Neural crest cell (in vitro differentiated cells): ENCODE measurements at places on chromosomes 1 and 21. TPM values are rescaled to one million over a fixed set of nuclear protein-coding genes. Genes with fewer than 3 reads are reported as not detected.

DNA sequence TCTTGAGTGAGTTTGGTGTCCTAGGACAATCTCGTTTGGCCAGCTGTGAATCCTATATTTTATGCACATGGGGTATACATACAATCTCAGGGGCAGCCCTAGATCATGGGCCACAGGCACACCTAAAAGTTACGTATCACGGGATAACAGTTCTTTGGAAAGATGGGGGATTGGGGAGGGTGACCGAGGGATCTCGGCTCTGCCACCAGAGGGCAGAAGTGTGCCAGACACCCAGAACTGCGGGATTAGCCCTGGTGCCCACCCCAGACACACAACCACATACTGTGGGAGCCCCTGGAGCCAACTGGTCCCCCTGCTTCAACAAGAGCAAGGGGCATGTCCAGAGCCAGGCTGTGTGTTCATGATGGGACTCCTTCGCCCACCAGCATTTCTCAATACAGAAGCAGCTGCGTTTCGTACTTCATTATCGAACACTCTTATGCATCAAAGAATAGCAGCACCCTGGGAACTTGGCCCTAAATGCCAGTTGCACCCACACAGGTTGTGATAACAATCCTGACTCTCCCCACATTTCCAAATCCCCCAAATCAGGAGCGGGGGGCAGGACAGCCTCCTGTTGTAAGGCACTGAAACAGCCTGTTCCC, 37.4 kb downstream of the TMCO4 start:
- H3K4me1 ChIP-seq: peaks cover 16% of the 10 kb centered on the region
- peaks cover 21% of the 10 kb centered on the region for H3K27me3 ChIP-seq
- H3K4me3 ChIP-seq: no peak overlapping the region
- DNase-seq: peak; percentile 56

- H3K36me3 ChIP-seq: peaks cover 2% of the 10 kb centered on the region
- H3K4me1 ChIP-seq: no peaks in the 10 kb centered on the region
- H3K27ac ChIP-seq: no peak overlapping the region
- H3K4me3 ChIP-seq: no peak overlapping the region
Observed at GRCh38 chr1:206809504-206810084, 37.3 kb upstream of the IL10 start.

- H3K27ac ChIP-seq: peak overlapping the region; percentile 100
- H3K27me3 ChIP-seq: peaks cover 2% of the 10 kb centered on the region
- no peaks in the 10 kb centered on the region for H3K36me3 ChIP-seq
- H3K4me3 ChIP-seq: peak overlapping the region; percentile 96
- peaks cover 43% of the 10 kb centered on the region for H3K4me1 ChIP-seq
Observed at GRCh38 chr1:150365941-150366340, 2.0 kb downstream of the RPRD2 start.

DNA sequence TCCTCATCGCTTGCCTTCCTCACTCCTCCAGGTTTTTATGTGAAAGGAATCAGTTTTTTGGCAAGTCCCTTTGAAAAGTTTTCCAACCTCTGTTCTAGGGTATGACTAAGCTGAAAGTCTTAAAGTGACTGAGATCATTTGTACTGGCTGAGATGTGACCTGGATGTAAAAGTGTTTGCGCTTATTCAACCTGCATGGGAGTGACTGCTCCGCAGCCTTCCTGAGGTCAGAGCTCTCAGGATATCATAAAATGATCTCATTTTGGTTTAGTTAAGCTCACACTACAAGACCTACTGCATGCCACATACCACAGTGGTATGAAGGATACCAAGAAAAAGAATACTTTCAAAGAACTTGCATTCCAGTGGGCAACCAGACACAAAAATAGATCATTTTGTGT, 29.8 kb upstream of the TADA1 start:
- peak overlapping the region; percentile 4 for H3K27ac ChIP-seq
- H3K4me1 ChIP-seq: no peaks in the 10 kb centered on the region
- peaks cover 2% of the 10 kb centered on the region for H3K36me3 ChIP-seq
- no peaks in the 10 kb centered on the region for H3K27me3 ChIP-seq
- H3K4me3 ChIP-seq: no peak overlapping the region
- no peak for DNase-seq

GRCh38 chr1:230427981-230428380, 1.8 kb upstream of the PGBD5 start:
- H3K4me1 ChIP-seq: peaks cover 45% of the 10 kb centered on the region
- no peak overlapping the region for H3K27ac ChIP-seq
- H3K27me3 ChIP-seq: peaks cover 49% of the 10 kb centered on the region
- no peaks in the 10 kb centered on the region for H3K36me3 ChIP-seq
- peak overlapping the region; percentile 89 for H3K4me3 ChIP-seq

- peaks cover 16% of the 10 kb centered on the region for H3K4me1 ChIP-seq
- DNase-seq: no peak
- H3K27me3 ChIP-seq: peaks cover 45% of the 10 kb centered on the region
- no peaks in the 10 kb centered on the region for H3K36me3 ChIP-seq
- H3K4me3 ChIP-seq: no peak overlapping the region
Observed at GRCh38 chr1:154190550-154190949, 1.4 kb downstream of the TPM3 start.

GRCh38 chr1:179002552-179003345, 22.9 kb upstream of the FAM20B start:
- DNase-seq: peak; percentile 99
- peak overlapping the region; percentile 47 for H3K27ac ChIP-seq
- H3K4me1 ChIP-seq: peaks cover 15% of the 10 kb centered on the region
- no peak overlapping the region for H3K4me3 ChIP-seq
- peaks cover 2% of the 10 kb centered on the region for H3K36me3 ChIP-seq

DNA sequence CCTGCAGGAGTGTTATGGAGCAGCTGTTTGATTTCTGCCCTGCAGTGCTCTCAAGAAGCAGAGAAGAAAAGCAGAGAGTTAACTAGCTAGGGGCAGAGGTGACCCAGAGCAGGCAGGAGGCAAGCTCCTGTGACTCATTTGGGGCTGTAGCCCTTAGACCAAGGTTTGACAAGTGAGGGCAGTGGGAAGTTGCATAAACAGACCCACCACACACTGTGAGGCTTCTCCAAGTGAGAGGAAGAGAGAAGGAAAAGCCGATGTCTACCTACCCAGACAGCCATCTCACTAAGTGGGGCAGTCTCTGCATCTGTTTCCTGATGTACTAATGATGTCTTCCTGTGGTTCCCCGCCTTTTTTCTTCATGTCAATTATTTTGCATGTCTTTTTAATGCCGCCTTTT, 159.9 kb upstream of the NR5A2 start:
- no peak for DNase-seq
- no peaks in the 10 kb centered on the region for H3K4me1 ChIP-seq
- no peak overlapping the region for H3K4me3 ChIP-seq
- H3K27me3 ChIP-seq: no peaks in the 10 kb centered on the region
- H3K27ac ChIP-seq: no peak overlapping the region

DNA sequence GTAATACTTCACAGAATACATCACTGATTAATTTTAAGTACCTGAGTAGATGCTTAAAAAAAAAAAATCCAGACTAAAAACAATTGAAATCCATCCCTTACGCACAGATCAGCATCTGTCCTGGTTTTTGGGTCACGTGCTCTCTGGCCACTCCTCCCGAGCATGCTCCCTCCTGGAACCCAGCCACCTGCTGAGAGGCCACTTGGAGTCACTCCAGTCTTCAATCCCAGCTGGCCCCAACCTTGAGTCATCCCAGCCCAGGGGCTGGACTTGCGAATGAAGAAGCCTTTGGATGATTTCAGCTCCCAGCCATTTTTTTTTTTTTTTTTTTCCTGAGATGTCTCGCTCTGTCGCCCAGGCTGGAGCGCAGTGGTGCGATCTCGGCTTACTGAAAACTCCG, 8.9 kb downstream of the MAP1LC3C start:
- no peaks in the 10 kb centered on the region for H3K27me3 ChIP-seq
- DNase-seq: no peak
- H3K27ac ChIP-seq: no peak overlapping the region
- H3K4me3 ChIP-seq: no peak overlapping the region
- no peaks in the 10 kb centered on the region for H3K36me3 ChIP-seq
- H3K4me1 ChIP-seq: peaks cover 7% of the 10 kb centered on the region

- peaks cover 26% of the 10 kb centered on the region for H3K36me3 ChIP-seq
- no peaks in the 10 kb centered on the region for H3K27me3 ChIP-seq
- H3K4me3 ChIP-seq: no peak overlapping the region
- no peak for DNase-seq
- no peak overlapping the region for H3K27ac ChIP-seq
- peaks cover 13% of the 10 kb centered on the region for H3K4me1 ChIP-seq
Observed at GRCh38 chr1:53847980-53848379, 9.9 kb upstream of the NDC1 start.

DNA sequence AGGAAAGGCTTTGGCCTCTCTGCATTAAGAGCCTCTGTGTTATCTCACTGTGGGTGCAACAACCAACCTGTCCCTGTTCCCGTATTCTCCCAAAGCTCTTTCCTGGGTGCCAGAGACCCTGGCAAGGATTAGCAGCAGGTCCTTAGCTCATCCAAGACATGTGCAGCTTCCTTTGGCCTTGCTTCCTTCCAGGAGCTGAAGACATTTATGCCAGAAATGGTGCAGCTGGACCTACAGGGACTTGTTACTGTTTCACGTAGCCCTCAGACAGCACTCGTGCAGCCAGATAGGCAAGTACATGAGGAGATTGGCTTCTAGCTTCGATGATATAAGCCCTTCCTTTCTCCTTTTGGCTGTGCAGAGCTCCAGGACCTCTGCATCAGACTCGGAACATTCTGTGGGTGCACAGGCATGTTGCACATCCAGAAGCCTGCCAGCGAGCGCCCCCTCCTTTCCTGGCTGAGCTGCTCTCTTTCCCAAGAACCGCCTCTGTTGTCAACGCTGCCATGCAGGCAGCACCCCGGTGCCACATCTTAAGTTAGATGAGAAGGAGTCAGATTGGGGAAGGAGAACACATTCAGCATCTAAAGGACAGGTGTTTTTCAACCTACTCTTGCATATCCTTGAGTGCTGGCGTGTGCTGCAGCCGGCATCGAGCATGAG, 284.5 kb upstream of the PLXNA2 start:
- peaks cover 12% of the 10 kb centered on the region for H3K27me3 ChIP-seq
- H3K4me1 ChIP-seq: peaks cover 20% of the 10 kb centered on the region
- no peak overlapping the region for H3K27ac ChIP-seq
- no peak for DNase-seq
- H3K36me3 ChIP-seq: no peaks in the 10 kb centered on the region
- H3K4me3 ChIP-seq: no peak overlapping the region

- H3K4me3 ChIP-seq: peak overlapping the region; percentile 50
- no peaks in the 10 kb centered on the region for H3K36me3 ChIP-seq
- H3K27ac ChIP-seq: no peak overlapping the region
- peak; percentile 33 for DNase-seq
- no peaks in the 10 kb centered on the region for H3K4me1 ChIP-seq
- H3K27me3 ChIP-seq: no peaks in the 10 kb centered on the region
Observed at GRCh38 chr21:23452384-23453083, 2154.7 kb downstream of the MRPL39 start.

- DNase-seq: no peak
- no peak overlapping the region for H3K27ac ChIP-seq
- peaks cover 10% of the 10 kb centered on the region for H3K4me1 ChIP-seq
- peaks cover 3% of the 10 kb centered on the region for H3K27me3 ChIP-seq
- H3K4me3 ChIP-seq: peak overlapping the region; percentile 76
Observed at GRCh38 chr1:247113094-247113497, 8.9 kb upstream of the ZNF669 start.

- peaks cover 40% of the 10 kb centered on the region for H3K4me1 ChIP-seq
- H3K27me3 ChIP-seq: peaks cover 8% of the 10 kb centered on the region
- H3K27ac ChIP-seq: no peak overlapping the region
- no peak for DNase-seq
- H3K4me3 ChIP-seq: peak overlapping the region; percentile 26
- H3K36me3 ChIP-seq: peaks cover 2% of the 10 kb centered on the region
Observed at GRCh38 chr1:225813214-225813964, 3.5 kb downstream of the EPHX1 start.

- no peaks in the 10 kb centered on the region for H3K4me1 ChIP-seq
- no peaks in the 10 kb centered on the region for H3K27me3 ChIP-seq
- DNase-seq: no peak
- peaks cover 3% of the 10 kb centered on the region for H3K36me3 ChIP-seq
Observed at GRCh38 chr1:161954050-161954449, 69.6 kb downstream of the OLFML2B start.

DNA sequence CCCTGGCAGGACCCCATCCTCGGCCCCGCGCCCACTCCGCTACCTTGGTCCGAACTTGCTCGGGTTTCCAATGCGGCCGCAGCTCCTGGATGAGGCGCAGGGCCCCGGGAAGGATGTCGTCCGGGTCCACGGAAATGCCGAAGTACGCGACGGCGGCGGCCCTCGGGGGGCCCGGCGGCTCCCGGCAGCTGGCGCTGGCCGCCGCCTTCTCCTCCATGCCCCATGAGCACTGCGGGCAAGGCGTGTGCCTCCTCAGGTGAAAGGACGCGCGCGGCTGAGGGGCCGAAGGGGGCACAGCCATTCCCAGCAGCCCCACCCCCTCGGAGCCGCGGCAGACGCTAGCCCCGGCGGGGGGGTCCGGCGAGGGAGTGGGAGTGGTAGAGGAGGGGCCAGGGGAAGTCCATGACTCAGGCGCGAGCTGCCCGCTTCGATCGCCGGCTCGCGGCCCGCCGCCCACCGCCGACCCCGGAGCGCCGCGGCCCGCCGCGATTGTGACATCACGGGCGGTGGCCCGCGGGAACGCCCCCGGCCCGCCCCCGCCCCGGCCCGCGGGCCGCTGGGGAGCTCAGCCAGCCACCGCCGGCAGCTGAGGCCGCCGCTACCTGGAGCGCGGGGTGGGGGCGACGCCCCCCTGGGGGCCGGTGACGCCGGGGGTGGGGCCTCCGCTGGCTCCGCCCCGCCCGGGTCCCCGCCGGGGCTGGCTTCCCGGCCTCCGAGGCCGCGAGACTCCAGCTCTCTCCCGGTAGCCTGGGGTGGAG, at the start of gene ETNK2:
ETNK2 (minus strand) TSS at position 493 of the 758 bp plus-strand sequence; CDS start at position 301, 192 bp downstream.
- H3K4me1 ChIP-seq: peaks cover 17% of the 10 kb centered on the region
- no peaks in the 10 kb centered on the region for H3K36me3 ChIP-seq
- peaks cover 12% of the 10 kb centered on the region for H3K27me3 ChIP-seq

DNA sequence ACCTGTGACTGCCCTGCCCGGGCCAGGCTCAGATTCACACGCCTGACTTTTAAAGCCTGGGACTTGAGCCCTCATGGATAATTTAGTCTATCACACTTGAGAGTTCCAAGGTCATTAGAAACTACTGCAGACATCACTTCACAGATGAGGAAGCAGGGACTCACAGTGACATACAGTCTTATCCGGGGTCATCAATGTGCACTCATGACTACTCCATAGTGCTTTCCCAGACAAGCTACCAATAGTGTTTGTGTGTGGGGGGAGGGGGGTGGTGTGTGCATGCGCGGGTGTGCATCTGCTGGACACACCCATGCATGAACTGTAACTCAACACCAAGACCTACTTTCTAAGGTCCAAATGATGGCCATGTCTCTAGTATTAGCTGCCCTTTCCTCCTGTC, 16.1 kb upstream of the SLC5A9 start:
- H3K27ac ChIP-seq: no peak overlapping the region
- DNase-seq: no peak
- H3K27me3 ChIP-seq: peaks cover 9% of the 10 kb centered on the region
- no peaks in the 10 kb centered on the region for H3K4me1 ChIP-seq
- H3K4me3 ChIP-seq: no peak overlapping the region
- H3K36me3 ChIP-seq: no peaks in the 10 kb centered on the region

- no peaks in the 10 kb centered on the region for H3K36me3 ChIP-seq
- peaks cover 3% of the 10 kb centered on the region for H3K27me3 ChIP-seq
- no peak overlapping the region for H3K27ac ChIP-seq
- no peak for DNase-seq
Observed at GRCh38 chr1:171480035-171480434, 5.3 kb upstream of the PRRC2C start.

- no peak overlapping the region for H3K4me3 ChIP-seq
- no peaks in the 10 kb centered on the region for H3K27me3 ChIP-seq
- peaks cover 46% of the 10 kb centered on the region for H3K4me1 ChIP-seq
- no peak for DNase-seq
Observed at GRCh38 chr1:12402159-12402673, 172.4 kb downstream of the VPS13D start.

GRCh38 chr21:44395260-44395659, 41.8 kb downstream of the TRPM2 start:
- H3K4me1 ChIP-seq: no peaks in the 10 kb centered on the region
- DNase-seq: no peak

Gene BRDT
- total RNA-seq: not detected in 2 replicates

Gene S100A14
- total RNA-seq: not detected in 2 replicates

Gene KIFAP3
- total RNA-seq: 19.2 and 19.6 TPM in 2 replicates

Gene ALG14
- total RNA-seq: 4.5 and 5.5 TPM in 2 replicates

Gene BMP8B
- 1.2 and 1.4 TPM in 2 replicates for total RNA-seq

Gene ASPM
- 53.3 and 57.6 TPM in 2 replicates for total RNA-seq
